Breast epithelium (tissue), 4 donors: ENCODE measurements at places on chromosomes 2 and 18. TPM values are rescaled to one million over a fixed set of nuclear protein-coding genes. Genes with fewer than 3 reads are reported as not detected.
A peak's percentile ranks its signal among the peaks of the same experiment; 100 is the strongest.

Gene ZBTB7C
- total RNA-seq: 5.6 TPM

DNA sequence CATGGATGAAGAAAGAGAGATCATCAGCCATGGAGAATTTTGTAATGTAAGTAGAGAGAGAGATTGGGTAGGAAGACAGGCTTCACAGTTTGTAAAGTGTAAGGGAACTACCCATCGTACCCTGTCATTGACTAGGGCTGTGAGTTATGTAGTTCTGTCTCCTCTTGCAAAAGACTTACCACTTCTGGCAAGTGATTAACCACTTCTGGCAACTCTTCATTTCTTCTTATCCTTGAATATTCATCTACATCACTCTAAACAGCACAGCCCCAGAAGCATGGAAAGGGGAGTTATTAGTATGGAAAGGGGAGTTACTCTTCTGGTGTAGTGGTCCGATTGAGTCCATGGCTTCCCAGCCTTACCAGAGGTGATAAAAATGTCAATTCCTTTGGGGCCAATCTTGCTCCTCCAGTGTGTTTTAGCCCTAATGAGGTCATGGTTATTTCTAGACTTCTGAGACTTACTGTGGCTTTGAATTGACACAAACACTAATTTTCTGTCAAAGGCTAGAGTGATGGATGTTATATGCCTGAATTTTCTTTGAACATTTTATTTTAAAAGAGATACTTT lies 52.0 kb downstream of the STAT1 start:
- no peak for DNase-seq
- no peaks in the 10 kb centered on the region for H3K36me3 ChIP-seq
- no peaks in the 10 kb centered on the region for H3K4me1 ChIP-seq
- H3K27ac ChIP-seq: no peak overlapping the region
- no peaks in the 10 kb centered on the region for H3K27me3 ChIP-seq

GRCh38 chr18:56431551-56431950 lies 206.8 kb downstream of the TXNL1 start:
- no peak overlapping the region for H3K27ac ChIP-seq
- H3K4me3 ChIP-seq: no peak overlapping the region
- H3K36me3 ChIP-seq: no peaks in the 10 kb centered on the region
- no peaks in the 10 kb centered on the region for H3K4me1 ChIP-seq
- DNase-seq: no peak

GRCh38 chr2:84652431-84652830 lies 136.1 kb downstream of the DNAH6 start:
- no peak for DNase-seq
- no peaks in the 10 kb centered on the region for H3K27me3 ChIP-seq
- peaks cover 3% of the 10 kb centered on the region for H3K36me3 ChIP-seq
- no peak overlapping the region for H3K4me3 ChIP-seq
- H3K27ac ChIP-seq: no peak overlapping the region

- no peak for DNase-seq
- H3K36me3 ChIP-seq: no peaks in the 10 kb centered on the region
- no peak overlapping the region for H3K27ac ChIP-seq
- no peak overlapping the region for H3K4me3 ChIP-seq
- no peaks in the 10 kb centered on the region for H3K27me3 ChIP-seq
These were observed 49.2 kb downstream of the BCL2L11 start for GRCh38 chr2:111169924-111170323.

Gene GPR155
- total RNA-seq: 5.0 TPM

GRCh38 chr2:63587814-63588384 lies 378 bp downstream of the WDPCP start:
- no peaks in the 10 kb centered on the region for H3K4me1 ChIP-seq
- no peaks in the 10 kb centered on the region for H3K27me3 ChIP-seq
- DNase-seq: no peak
- no peaks in the 10 kb centered on the region for H3K36me3 ChIP-seq

- no peak for DNase-seq
- H3K36me3 ChIP-seq: no peaks in the 10 kb centered on the region
- H3K27me3 ChIP-seq: no peaks in the 10 kb centered on the region
- H3K4me1 ChIP-seq: no peaks in the 10 kb centered on the region
These were observed 730.9 kb upstream of the ID2 start for GRCh38 chr2:7951001-7951400.

DNA sequence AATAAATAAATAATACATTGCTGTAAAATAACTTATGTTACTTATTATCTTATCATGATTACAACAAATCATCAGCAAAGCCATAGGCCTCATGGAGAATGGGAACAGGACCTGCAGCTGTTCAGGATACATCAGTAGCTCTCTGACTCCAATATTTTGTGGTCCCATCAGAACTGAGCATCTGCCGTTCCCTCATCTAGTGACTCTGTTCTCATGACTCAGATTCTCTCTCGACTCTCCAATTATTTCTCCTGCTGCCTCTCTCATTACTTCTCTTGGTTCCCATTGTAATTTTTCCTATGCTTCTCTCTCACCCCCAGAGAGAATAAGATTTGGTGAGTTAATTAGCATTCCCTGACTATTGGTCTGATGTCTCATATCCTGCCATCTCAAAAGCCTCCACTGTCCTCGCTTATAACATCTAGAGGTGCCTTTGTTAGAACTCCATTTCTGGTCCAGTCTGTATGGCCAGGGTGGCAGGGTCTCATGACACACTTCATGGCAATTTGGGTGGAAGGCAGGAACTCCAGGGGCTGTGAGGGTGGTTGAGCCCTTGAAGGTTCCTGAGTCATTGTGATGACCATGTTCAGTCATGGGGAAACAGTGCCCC lies 78.0 kb upstream of the TANC1 start:
- no peak overlapping the region for H3K27ac ChIP-seq
- no peaks in the 10 kb centered on the region for H3K36me3 ChIP-seq
- no peaks in the 10 kb centered on the region for H3K27me3 ChIP-seq
- H3K4me1 ChIP-seq: no peaks in the 10 kb centered on the region

Gene MAP3K19
- not detected for total RNA-seq

Gene MARCHF4
- total RNA-seq: not detected

GRCh38 chr2:33406622-33407021 lies 69.8 kb upstream of the RASGRP3 start:
- H3K27me3 ChIP-seq: no peaks in the 10 kb centered on the region
- no peaks in the 10 kb centered on the region for H3K4me1 ChIP-seq
- no peaks in the 10 kb centered on the region for H3K36me3 ChIP-seq
- no peak overlapping the region for H3K27ac ChIP-seq

Gene SULT1C4
- total RNA-seq: 1.4 TPM

Gene MSGN1
- not detected for total RNA-seq

Gene FEV
- total RNA-seq: not detected

- no peaks in the 10 kb centered on the region for H3K27me3 ChIP-seq
- DNase-seq: no peak
- H3K36me3 ChIP-seq: no peaks in the 10 kb centered on the region
- H3K27ac ChIP-seq: no peak overlapping the region
These were observed 40.8 kb downstream of the GTF3C3 start for GRCh38 chr2:196758474-196759377.

Gene OSR1
- 18.7 TPM for total RNA-seq

DNA sequence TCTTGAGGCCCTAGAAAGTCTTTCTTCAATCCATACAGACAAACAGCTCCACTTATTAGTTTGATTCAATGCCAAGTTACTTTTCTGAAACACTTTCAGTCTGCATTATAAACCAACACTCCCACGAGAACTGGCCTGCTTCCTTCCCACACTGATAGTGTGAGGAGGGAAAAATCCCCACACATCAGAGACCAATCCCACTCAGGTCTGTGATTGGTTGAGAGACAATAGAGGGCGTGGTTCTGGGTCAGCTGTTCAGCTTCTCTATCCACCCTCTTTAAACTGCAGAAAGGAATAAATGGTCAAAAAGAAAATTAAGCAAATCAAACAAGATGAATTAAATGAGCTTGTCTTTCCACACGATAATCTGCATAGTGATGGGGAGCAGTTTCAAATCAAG lies 152.5 kb downstream of the NRP2 start:
- H3K27ac ChIP-seq: no peak overlapping the region
- no peak overlapping the region for H3K4me3 ChIP-seq
- no peaks in the 10 kb centered on the region for H3K36me3 ChIP-seq
- H3K4me1 ChIP-seq: no peaks in the 10 kb centered on the region
- H3K27me3 ChIP-seq: no peaks in the 10 kb centered on the region

Gene SPR
- 46.2 TPM for total RNA-seq

- H3K36me3 ChIP-seq: no peaks in the 10 kb centered on the region
- H3K4me1 ChIP-seq: no peaks in the 10 kb centered on the region
- no peaks in the 10 kb centered on the region for H3K27me3 ChIP-seq
- H3K4me3 ChIP-seq: no peak overlapping the region
- no peak for DNase-seq
These were observed 43.2 kb upstream of the PSME4 start for GRCh38 chr2:54013996-54014395.

DNA sequence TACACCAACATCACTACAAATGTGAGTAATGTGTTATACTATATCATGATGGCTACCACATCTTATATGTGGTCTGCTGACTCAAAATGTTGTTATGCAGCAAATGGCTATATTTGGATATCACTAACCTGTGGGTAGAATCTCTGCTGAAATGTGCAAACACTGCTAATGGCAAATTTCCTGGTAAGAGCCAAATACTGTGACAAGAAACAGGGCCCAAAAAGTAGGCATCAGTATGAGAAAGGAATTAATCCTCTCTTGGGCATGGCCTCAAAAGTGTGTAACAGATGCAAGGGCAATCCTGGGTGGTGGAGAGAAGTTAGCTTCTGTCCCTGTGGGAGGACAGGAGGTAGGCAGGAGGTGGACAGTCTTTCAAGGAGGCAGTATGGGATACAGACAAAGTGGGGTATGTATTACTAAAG lies 13.3 kb downstream of the ATF2 start:
- no peaks in the 10 kb centered on the region for H3K4me1 ChIP-seq
- no peak overlapping the region for H3K27ac ChIP-seq
- DNase-seq: no peak
- no peaks in the 10 kb centered on the region for H3K27me3 ChIP-seq
- no peak overlapping the region for H3K4me3 ChIP-seq

Gene TEX44
- total RNA-seq: not detected

GRCh38 chr2:69579536-69579935 lies 64.0 kb downstream of the AAK1 start:
- DNase-seq: no peak
- H3K4me3 ChIP-seq: no peak overlapping the region
- no peaks in the 10 kb centered on the region for H3K27me3 ChIP-seq
- H3K36me3 ChIP-seq: no peaks in the 10 kb centered on the region
- no peaks in the 10 kb centered on the region for H3K4me1 ChIP-seq

Gene G6PC2
- total RNA-seq: not detected

GRCh38 chr2:202023198-202023903 lies 10.3 kb upstream of the FZD7 start:
- no peaks in the 10 kb centered on the region for H3K27me3 ChIP-seq
- H3K36me3 ChIP-seq: no peaks in the 10 kb centered on the region
- H3K4me3 ChIP-seq: no peak overlapping the region
- H3K4me1 ChIP-seq: no peaks in the 10 kb centered on the region
- no peak overlapping the region for H3K27ac ChIP-seq

DNA sequence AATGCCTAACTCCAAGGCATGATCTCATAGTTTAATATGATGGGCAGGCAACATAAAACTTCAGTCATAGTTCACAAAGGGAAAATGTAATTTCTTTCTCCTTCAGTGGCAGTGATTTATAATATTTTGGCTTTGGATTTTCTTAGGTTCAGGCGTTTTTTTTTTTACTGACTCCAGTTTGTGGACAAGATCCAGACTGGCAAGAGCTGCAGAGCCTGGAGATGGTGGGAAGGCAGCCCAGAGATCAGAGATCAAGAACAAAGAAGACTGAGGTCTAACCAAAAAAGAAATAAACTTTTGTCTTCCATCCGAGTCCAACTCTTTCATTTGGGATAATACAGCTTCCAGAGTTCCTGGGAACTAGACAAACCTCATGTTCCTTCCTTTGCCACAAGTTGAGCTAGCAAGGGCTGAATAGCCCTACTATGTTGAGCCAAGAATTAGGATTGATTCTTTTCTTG lies 215.3 kb upstream of the SETBP1 start:
- no peak for DNase-seq
- no peaks in the 10 kb centered on the region for H3K4me1 ChIP-seq
- no peaks in the 10 kb centered on the region for H3K36me3 ChIP-seq
- no peaks in the 10 kb centered on the region for H3K27me3 ChIP-seq
- H3K27ac ChIP-seq: no peak overlapping the region
- no peak overlapping the region for H3K4me3 ChIP-seq

- H3K36me3 ChIP-seq: no peaks in the 10 kb centered on the region
- no peak for DNase-seq
- no peak overlapping the region for H3K4me3 ChIP-seq
- no peak overlapping the region for H3K27ac ChIP-seq
- no peaks in the 10 kb centered on the region for H3K27me3 ChIP-seq
These were observed 75.0 kb upstream of the CD226 start for GRCh38 chr18:70022636-70023035.

DNA sequence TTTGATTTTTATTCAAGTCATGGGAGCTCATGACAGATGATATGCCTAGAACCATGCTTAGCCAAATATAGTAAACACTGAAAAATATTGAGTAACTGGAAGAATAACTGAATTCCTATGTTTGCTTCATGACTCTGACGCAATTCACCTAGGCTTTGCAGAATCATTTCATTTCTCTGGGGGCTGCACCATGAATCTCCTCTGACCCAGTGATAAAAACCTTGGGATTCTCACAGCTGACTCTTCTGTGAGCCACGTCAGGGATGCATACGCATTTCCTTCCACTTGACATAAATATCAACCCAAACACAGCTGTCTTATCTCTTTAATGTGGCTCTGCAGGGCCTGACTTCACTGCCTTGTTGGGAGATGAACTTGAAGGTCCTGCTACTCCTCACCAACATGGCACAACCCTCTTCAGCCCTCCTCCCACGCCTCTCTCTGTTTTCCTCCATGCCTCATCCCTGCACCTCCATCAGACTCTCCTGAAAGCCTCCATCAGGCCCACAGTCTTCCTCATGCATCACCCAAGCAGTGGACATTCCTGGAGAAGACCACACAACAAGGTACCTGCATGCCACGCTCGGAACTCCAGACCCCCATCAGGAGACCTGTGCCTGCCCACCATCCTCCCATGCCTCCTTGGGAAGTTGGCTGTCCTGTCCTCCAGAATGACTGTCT lies 29.8 kb downstream of the COL6A3 start:
- no peak for DNase-seq
- H3K27me3 ChIP-seq: no peaks in the 10 kb centered on the region
- no peaks in the 10 kb centered on the region for H3K4me1 ChIP-seq
- peak overlapping the region; percentile 85 for H3K27ac ChIP-seq

- H3K36me3 ChIP-seq: no peaks in the 10 kb centered on the region
- no peaks in the 10 kb centered on the region for H3K27me3 ChIP-seq
- H3K27ac ChIP-seq: no peak overlapping the region
- no peaks in the 10 kb centered on the region for H3K4me1 ChIP-seq
- H3K4me3 ChIP-seq: no peak overlapping the region
- DNase-seq: no peak
These were observed 61.9 kb upstream of the CREB1 start for GRCh38 chr2:207467716-207468347.

DNA sequence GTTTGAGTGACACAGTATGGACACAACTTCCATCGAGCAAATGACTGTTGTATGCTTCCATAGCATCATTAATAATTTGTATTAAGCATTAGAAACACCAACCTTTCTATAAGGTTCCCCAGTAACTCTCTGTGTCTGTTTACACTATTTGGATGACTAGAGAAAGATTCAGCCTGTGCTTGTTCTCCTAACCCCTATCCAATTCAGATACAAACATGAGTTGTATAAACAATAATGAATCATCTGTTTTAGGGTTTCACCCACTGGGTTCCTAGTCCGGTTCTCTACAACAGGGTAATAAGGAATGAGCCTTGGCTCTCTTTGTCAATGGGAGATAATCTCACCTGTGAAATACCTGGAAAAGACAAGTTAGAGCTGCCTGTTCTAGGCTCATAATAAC lies 894.1 kb upstream of the PIK3C3 start:
- no peaks in the 10 kb centered on the region for H3K4me1 ChIP-seq
- no peak for DNase-seq
- H3K36me3 ChIP-seq: no peaks in the 10 kb centered on the region
- no peaks in the 10 kb centered on the region for H3K27me3 ChIP-seq
- no peak overlapping the region for H3K4me3 ChIP-seq

Gene ITPRIPL1
- 0.64 TPM for total RNA-seq
